ENCODE measurements at places on chromosomes 3 and 15. TPM values are rescaled to one million over a fixed set of nuclear protein-coding genes. Genes with fewer than 3 reads are reported as not detected.
A peak's percentile ranks its signal among the peaks of the same experiment; 100 is the strongest.

DNA sequence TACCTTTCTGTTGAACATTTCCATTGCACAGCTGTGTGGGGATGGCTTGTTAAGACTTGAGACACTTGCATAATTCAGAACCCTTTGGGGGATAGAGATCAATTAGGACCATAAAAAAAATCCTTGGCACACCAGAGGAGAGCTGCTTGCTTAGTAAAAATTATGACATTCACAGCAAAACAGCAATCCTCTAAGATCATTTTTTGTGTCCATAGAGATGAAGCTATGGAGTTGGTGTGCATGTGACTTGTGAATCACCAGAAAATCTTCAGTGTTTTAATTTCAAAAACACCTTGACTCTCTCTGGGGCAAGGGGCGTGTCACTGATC, 7.7 kb downstream of the COL8A1 start:
- DNase-seq: no peak

GRCh38 chr3:39754549-39754948, 54.9 kb upstream of the MYRIP start:
- no peak for DNase-seq

DNA sequence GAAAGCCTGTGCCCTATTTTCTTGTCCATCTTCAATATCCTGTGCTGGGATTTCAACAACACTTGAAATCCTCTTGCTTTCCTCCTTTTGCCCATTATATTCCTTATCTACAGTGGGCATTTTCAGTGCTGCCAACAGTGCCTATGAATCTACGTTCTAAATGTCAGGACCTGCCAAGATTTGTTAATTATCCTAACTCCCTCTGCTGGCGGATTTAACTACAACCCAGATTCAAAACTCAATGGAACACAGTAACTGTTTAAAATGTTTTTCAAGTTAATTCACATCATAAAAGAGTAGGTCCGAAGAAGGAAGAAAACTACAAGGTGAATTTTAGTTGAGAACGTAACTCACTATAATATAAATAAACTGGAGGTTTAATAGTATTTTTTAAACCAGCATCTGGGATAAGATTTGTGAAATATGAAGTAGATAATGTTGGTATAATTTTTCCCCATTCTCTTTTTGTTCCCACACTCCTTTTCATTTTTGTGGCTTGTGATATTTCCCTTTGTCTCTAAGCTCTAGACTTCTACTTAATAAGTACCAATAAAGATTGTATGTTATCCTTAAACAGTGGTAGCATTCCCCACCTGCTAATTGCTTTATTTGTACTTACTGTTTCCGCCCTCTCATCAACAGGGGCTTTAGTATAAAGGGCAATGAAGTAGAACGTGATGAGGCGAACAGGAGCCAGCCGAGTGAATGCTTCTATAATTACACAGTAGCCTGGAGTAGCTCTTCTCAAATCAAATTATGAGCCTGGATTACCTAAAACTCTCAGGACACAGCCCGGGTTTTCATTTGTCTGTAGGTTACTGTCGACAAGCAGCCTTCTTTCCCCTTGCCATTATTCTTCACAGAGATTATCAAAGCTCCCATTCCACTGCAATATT, 302.5 kb upstream of the ATP11B start:
- no peak for DNase-seq

DNA sequence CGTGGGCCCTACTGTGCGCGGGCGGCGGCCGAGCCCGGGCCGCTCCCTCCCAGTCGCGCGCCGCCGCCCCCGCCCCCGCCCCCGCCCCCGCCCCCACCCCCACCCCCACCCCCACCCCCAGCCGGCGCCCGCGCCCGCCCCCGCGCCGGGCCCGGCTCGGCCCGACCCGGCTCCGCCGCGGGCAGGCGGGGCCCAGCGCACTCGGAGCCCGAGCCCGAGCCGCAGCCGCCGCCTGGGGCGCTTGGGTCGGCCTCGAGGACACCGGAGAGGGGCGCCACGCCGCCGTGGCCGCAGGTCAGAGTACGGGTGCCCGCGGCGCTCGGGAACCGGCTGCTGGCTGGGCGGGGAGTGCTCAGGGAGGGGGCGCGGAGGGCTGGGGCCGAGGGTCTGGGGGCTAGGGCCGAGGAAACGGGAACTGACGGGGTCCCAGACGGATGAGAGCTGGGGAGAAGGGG, 1.1 kb upstream of the PPARG start:
- peak; percentile 92 for DNase-seq

Gene ANKRD34C
- total RNA-seq: not detected

Gene ATP2B2
- 0.13 TPM for total RNA-seq

All from upper lobe of left lung (tissue), 6 donors.